ENCODE measurements at places on chromosomes 6 and 20.

DNA sequence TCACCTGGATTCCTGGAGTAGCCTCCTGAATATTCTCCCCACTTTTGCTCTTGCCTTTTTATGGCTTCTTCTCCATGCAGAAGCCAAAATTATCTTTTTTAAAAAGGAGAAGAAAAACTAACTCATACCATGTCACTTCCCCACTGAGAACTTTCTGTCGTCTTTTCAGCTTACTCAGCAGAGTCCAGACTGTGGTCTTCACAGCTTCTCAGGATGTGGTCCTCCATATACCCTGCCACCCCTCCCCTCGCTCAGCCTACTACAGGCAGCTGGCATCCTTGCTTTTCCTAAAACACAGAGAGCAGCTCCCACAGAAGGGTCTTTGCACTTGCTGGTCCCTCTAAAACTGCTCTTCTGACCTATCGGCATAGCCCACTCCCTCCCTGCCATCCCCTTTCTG is 89.4 kb upstream of the ISM1 start:
- peak; percentile 5 for DNase-seq

- DNase-seq = no peak
Measured at GRCh38 chr20:60482221-60483008, 524.2 kb downstream of the CDH26 start.

DNA sequence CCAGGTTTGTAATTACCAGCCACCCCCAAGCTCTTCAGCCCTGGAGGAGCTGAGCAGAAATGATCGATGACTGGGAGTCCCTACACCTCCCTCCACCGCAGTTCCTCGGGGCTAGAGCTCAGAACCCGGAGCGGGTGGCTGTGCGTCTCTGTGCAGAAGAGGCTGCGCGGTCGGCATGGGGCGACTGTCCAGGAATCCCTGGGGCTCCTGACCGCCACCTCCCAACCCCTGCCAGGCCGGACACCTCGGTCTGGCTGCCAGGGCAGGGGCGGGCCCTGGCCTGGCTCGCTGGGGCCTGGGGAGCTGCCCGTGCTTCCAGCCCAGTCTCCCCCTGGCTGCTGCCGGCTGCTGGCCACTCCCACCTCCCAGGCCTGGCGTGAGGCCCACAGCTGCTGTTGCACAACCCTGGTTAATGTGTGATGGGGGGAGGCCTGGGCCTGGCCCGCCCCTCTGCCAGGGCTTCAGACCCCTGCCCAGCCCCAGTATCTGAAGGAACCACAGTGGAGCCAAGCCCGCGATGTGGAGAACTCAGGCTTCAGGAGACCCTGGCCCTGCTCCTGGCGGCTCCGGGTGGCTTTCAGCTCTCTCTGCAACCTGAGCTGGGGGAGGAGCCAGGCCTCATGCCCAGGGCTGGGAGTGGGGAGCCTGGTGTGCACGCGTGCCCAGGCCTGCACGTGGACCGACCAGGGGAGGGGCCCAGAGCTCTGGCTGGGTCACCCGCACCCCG is 1.2 kb downstream of the SLC2A4RG start:
- DNase-seq = peak; percentile 71

DNA sequence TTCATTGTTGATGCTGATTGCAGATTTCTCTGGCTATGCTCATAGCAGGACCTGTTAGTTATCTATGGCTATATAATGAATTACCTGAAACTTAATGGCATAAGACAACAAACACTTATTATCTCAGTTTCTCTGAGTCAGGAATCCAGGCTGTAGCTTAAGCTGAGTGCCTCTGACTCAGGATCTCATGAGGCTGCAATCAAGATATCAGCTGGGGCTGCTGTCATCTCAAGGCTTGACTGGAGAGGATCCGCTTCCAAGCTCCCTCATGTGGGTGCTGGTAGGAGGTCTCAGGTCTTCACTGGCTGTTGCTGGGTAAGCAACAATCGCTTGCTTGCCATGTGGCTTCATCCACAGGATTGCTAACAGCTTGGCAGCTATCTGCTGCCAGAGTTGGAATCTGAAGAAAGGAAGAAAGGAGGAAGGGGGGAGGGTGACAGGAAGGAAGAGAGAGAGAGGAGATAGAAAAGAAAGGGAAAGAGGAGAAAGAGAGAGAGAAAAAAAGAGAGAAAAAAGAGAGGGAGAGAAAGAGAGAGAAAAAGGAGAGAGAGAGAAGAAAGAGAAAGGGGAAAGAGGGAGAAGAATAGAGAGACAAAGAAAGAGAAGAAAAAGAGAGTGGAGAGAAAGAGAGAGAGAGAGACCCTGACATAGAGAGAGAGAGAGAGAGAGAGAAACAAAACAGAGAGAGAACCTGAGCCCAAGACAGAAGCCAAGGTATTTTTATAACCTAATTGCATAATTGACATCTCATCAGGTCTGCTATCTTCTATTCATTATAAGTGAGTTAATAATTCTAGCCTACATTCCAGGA is 579.0 kb upstream of the BTBD3 start:
- DNase-seq = no peak

GRCh38 chr6:37916675-37917074 is 97.1 kb downstream of the ZFAND3 start:
- no peak for DNase-seq

GRCh38 chr6:169866140-169866534 is 114.7 kb downstream of the ERMARD start:
- no peak for DNase-seq

DNA sequence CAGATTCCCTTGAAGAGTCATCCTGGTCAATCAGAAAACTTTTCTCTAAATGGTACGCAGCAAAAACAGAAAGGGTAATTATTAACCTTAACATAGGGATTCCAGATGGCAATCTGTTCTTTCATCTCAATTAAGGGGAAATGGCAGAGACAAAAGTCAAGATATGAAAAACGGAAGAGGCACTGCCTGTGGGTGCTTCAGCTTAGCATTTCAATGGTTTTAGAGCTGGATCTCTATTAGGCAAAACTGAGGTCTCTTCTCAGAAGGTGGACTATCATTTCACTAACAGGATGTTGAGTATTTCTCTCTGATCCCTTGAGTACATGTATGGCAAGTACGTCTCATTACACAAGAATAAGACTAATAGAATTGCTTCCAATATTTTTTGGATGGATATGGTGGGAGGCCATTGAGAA is 296.9 kb downstream of the HIVEP2 start:
- no peak for DNase-seq

DNA sequence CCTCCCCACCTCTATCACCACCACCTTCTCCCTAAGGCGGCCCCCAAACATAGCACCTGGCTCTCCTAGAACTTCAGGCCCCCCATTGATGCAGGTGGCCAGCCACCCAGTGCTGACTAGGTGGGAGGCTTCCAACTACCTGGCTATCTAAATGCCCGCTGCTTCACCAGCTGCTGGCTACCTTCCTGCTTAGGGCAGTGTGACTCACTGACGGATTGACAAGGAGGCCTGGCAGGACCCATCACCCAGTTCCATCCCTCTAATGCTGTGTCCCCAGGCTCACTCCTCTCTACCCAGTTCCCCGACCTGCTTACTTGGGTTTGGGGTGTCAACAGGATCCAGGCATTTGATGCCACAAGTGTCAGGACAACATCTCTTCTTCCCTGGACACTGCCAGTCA is 1.1 kb downstream of the SLPI start:
- no peak for DNase-seq

GRCh38 chr6:163366288-163366687 is 48.2 kb upstream of the QKI start:
- no peak for DNase-seq

DNA sequence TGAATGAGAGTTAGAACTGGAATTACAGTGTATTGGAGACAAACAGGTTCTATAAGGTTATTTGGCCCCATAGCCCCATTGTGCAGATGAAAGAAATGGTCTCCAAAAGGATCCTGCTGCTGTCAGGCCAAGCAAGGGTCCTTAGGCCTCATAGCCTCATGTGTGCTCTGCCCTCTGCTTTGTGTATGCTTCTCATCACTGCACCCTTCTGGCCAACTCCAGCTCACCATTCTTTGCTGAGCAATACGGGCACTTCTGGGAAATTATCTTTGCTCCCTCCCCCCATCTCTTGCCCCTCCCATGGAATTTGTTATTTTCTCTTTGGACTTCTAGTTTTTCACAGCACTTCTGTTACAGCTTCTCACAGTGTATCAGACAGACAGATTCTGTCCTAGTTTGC is 298.8 kb downstream of the FOXA2 start:
- DNase-seq = no peak

- DNase-seq = no peak
Measured at GRCh38 chr20:11529047-11529446, 388.6 kb upstream of the BTBD3 start.

DNA sequence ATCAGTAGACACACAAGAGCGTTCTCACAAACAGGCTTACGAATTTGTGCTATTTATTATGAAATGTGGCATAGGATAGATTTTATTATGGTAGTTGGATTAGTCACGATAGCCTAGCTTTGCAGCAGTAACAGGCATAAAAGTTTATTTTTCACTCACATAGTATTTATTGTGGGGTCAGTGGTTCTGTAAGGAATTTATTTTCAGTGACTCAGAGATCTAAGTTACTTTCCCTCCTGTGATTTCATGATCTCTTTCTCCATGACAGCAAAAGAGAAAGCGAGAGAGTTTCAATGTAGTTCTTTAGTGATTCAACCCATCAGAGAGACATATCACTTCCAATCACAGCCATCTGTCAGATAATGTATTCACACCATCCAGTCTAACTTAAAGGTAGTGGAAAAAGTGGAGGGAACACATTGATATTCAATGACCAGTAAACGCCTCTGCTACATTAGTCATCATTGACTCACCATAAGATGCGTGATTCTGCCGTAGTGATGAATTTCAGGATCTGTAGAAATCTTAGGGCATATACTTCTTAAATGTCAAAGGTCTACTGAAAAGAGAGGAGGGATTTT is 605.5 kb downstream of the HDGFL1 start:
- DNase-seq = peak; percentile 0

DNA sequence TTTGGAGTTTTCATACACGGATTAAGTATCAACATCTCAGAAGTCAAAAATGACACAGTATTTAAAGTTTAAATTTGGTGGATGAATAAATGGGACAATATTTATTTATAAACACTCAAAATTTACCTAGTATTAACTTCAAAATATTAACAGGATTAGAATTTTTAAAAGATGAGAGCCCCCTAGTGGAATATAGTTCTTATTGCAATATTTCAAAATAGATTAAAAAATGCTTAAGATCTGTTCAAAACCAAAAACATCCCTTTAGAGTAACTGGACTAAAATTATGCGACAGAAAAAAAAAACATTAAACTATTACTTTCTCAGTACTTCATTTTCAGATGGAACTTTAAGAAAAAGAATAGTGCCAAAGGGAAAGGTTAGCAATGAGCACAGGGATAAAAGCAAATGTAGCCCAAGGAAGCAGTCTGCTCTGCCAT is 56.6 kb downstream of the SNX14 start:
- peak; percentile 19 for DNase-seq

DNA sequence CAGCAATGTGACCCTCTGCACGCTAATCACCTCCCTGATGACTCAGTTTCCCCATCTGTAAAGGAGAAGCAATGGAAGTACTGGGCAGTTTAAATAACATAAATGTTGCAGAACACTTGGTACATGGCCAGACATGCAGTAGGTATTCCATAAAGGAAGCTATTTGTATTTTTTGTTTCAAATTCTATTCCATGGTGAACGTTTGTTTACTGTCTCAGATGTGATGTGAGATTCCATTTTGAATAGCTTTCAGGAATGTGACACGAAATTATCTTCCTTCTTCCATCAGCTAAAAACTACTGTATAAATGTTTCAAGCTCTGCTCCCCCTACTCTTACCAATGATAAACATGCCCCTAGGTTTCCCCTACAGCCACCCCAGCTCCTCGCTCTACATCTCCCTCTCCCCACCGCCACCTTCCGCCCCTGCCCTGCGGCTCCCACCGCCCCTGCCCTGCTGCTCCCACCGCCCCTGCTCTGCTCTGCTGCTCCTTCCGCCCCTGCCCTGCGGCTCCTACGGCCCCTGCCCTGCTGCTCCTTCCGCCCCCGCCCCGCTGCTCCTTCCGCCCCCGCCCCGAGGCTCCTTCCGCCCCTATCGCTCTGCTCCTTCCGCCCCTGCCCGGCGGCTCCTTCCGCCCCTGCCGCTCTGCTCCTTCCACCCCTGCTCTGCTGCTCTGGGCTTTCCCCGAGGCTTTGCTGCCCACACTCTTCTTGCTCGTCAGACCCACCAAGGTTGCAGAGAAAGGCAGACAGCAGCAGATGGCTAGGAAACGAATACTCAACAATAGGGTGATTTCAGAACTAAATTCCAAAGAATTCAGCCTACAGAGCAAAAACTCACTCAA is 78.9 kb downstream of the THBS2 start:
- no peak for DNase-seq

GRCh38 chr20:535958-536357 is 7.6 kb downstream of the CSNK2A1 start:
- peak; percentile 31 for DNase-seq

GRCh38 chr20:48606172-48606840 is 221.5 kb downstream of the PREX1 start:
- no peak for DNase-seq

DNA sequence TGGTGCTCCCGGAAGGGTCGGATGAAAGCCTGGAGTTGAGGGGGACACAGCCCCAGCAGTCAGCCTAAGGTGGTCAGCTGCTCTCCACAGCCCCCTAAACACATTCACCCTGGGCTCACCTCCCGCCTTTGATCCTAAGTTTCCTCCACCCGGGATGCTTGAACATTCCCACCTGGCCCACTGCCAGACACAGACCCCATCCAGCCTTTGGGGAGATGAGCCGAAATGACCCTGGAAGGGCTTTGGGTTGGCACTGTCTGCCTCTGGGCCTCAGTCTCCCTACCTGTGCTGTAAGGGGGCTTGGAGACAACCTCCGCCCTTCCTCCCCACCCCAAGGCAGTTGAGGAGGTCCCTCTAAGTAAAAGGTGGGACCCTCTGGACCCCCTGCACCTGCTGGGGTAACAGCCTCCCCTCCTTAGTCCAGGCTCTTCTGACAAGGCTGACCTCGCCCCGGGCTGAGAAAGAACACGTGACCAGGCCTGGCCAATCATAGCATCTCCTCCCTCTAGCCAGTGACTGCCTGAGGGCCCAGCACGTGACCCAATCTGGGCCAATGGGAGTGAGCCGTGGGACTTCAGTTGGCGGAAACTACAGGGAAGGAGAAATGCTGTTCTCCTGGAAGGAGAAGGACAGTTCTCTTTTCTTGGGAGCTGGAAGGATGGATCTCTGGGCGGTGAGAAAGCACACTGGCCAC is 16.9 kb upstream of the UBE2V1 start:
- DNase-seq = no peak

DNA sequence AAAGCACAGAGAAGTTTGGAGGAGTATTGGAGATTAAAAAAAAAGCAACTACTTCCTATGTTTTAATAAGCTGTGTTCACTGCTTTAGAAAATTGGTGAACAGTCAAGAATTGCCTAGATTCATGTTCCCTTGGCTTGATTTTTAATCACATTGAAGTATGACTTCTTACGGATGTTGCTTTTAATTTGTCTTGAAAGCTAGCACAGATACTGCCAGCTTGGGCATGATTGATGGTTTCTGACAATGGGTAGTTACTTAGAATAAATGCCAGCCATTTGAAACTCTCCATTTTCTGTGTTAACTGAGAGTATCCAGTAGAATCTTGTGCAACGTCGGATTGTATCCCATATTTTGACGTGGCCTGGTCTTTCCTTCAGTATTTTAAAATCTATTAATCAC is 178.0 kb downstream of the DTNBP1 start:
- no peak for DNase-seq
